ENCODE measurements at places on chromosomes 7 and 10.
A peak's percentile ranks its signal among the peaks of the same experiment; 100 is the strongest.

DNA sequence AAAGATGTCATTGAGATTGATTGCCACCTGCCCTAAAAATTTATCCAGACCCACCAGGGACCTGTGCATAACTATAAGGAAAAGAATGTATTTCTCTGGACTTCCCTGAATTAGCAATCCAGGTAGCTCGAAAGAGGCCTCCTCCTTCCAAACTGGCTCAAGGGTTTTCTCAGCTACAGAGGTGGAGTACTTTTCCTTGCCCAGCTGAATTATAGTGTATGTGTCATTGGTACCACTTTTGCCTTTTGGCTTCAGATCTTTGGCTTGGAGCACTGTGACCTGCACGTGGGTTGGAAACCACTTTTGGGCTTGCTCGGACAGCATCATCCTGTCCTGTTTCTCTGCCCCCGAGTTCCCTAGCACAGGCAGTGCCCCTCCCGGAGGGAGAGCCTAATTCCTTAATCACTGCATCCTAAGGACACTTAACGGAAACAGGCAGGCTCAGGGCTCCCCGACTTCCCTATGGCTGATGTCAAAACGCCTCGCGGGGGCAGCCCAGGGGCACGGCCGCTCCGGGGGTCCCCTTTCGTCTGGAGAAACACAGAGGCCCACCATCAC is 825 bp downstream of the RAB11FIP2 start:
- DNase-seq: peak; percentile 19

DNA sequence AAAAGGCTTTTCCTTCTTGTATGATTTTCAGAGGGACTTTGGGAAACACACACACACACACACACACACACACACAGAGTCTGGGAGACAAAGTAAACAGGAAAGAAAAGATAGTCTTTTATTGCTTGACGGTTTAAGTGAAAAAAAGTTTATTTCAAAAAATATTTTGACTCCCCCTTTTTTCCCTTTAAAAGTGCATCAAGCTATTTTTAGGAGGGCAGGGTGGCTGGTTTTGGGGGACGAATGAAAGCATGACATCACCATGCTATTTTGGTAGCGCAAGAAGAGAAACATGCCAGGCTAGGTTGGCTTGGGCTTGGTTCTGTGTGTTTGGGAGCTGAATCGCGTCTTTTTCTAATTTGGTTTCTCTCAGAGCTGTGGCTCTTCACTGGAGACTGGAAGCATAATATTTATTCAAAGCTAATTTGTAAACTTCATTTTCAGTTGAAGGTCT is 129.2 kb downstream of the BAMBI start:
- DNase-seq: no peak

- DNase-seq: no peak
Observed at GRCh38 chr7:151641587-151641986, 121.9 kb upstream of the RHEB start.

DNA sequence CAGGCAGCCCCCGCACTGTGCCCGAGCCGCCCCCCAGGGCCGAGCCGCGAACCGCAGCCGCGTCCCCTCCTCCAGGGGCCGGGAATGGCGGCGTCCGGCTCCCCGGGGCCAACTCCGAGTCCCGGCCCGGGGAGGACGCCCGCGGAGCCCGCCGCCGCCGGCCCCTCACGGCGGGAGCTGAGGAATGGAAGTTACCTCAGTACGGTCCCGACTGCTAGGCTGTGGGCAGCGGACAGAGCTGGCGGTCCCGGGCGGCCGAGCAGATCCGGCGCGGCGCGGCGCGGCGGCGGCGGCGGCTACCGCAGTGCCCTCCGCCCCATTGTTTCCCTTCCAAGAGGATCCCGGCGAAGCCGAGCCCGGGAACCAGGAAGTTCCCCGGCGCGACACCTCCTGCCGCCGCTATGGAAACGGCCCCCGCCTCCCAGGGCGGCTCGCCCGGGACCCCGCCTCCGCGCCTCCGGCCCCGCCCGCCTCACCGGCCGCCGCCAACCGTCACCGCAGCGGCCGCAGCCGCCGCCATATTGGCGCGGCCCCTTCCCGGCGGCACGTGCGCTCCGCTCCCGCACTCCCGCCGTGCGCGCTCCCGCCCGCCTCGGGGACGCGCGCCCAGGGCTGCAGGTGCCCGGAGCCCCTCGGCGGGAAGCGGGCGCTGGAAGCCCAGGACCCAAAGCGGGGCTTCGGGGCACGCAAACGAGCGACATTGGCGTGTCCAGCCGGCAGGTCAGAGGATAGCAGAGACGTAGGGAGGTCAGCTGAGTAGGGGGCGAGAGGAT is at the start of gene USP6NL:
Gene USP6NL (minus strand): TSS at position 403 of the 773 bp plus-strand sequence. CDS start 14,016 bp downstream, outside the sequence.
- peak; percentile 53 for DNase-seq

GRCh38 chr10:124842721-124843120 is 41.1 kb downstream of the ABRAXAS2 start:
- no peak for DNase-seq

DNA sequence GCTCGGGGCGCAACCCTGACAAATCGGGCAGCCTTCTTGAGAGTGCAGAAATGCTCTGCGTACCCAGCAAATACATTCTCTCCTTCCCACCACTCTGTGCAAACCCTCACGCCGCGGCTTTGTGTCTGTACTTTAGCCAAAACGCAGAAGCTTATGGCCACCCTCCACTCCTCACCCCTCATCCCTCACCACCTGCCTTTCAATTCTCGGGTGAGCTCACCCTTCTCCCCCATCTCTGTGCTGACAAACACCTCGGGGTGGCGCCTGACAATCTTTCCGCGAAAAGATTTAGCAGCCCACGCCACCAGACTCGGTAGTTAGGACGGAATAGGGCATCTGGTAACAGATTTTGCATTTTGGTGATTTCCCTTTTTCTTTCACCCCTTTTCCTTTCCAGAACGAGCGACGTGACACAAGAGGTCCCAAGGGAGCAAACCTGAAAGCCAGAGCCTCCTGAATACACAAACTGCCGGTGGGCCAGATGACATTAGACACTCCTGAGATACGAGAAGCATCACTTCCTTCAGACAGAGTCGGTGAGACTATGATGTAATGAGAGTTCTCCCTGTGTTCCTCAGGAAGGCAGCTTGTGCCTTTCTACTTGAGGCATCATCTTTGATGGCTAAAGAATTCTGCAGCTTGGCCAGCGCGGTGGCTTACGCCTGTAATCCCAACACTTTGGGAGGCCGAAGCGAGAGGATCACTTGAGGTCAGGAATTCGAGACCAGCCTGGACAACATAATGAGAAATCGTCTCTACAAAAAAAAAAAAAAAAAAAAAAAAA is 671 bp upstream of the ATAD1 start:
- peak; percentile 49 for DNase-seq

DNA sequence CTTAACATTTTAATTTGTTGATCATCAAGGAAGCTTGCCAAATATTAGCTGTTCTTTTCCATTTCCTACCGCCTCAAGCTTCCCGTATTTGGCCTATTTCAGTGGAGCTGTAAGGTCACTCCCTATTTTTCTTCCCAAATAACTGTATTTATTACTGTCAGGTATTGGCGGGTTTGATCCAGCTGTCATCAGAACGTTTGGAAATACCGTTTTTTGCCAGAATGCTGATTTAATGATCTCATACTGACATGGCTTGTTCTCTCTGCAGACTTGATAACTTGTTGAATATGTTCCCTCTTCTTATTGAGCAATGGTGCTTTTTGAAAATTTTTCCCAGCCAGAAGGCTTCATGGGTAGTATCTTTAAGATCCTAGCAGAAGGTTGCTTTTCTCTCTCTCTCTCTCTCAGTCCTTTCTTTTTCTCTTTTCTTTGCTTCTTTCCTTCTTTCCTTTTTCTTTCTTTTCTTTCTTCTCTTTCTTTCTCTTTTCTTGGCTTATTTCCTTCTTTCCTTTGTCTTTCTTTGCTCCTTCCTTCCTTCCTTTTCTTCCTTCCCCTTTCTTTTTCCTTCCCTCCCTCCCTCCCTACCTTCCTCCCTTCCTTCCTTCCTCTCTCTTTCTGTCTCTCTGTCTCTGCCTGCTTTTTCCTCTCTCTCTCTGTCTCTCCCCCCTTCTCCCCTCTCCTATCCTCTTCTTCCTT is 42.1 kb downstream of the CUX1 start:
- no peak for DNase-seq

DNA sequence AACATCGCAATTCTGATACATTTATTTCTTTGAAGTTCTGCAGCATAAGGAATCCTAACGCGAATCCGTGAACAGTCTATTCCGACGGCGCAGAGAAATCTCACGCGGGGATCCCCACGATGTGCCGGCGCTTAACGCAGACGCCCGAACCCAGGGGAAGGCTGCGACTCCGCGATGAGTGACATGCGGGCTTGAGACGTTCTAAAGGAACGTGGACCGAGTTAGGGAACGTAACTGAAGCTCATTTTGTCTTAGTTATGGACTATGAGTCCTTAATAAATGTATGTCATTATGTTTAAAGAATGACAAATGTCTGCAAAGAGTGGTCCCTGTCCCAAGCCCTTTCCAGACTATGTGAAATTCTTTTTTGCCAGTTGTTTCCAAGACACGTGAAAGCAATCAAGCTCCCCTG is 995 bp upstream of the PARD3 start:
- no peak for DNase-seq

DNA sequence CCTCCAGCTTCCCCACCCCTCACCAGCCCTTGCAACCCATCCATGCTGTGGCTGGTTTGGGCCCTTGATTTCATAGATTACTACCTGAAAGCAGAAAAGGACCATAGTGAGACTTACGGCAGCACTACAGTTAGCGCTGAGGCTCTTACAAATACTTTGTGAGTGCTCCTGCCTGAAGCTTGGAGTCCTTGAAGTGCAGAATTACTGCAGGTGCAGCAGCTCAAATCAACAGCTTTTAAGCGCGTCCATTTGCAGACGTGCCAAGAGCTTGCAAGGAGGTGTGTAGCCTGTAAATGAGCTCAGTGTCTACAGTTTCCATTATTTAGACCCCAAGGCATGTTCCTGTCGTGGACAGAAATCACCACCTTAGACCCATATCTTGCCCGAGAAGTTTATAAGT is 103.0 kb downstream of the CELF2 start:
- DNase-seq: no peak

DNA sequence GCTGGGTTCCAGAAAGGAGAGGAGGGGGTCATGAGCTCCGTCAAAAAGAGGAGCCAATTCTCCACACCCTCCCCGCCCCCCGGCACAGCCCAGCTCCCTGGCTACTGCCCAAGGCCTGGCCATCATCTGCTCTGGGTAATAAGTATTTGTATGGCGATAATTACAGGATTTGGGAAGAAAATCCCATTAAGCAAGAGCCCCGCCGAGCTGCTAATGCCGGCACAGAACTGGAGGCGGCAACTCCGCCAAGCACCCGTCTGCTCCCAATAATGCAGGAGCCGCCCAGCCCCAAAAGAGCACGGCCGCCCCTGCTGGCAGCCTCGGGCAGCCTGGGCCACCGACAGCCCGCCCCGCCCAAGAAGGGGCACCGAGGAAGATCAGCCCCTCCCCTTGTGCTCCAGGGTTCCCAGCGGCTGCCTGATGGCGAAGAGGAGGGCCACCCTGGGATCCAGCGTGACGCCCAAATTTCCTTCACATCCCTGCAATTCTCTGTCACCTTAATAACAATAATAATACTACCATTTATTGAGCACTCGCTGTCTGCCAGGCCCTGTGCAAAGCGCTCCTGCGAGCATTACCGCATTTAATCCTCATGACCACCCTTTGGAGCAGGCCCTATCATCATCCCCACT is 5.9 kb downstream of the SLIT1 start:
- DNase-seq: no peak

GRCh38 chr10:31395695-31396094 is 76.7 kb downstream of the ZEB1 start:
- no peak for DNase-seq

GRCh38 chr10:122648599-122649428 is 50.8 kb downstream of the C10orf120 start:
- DNase-seq: peak; percentile 39

DNA sequence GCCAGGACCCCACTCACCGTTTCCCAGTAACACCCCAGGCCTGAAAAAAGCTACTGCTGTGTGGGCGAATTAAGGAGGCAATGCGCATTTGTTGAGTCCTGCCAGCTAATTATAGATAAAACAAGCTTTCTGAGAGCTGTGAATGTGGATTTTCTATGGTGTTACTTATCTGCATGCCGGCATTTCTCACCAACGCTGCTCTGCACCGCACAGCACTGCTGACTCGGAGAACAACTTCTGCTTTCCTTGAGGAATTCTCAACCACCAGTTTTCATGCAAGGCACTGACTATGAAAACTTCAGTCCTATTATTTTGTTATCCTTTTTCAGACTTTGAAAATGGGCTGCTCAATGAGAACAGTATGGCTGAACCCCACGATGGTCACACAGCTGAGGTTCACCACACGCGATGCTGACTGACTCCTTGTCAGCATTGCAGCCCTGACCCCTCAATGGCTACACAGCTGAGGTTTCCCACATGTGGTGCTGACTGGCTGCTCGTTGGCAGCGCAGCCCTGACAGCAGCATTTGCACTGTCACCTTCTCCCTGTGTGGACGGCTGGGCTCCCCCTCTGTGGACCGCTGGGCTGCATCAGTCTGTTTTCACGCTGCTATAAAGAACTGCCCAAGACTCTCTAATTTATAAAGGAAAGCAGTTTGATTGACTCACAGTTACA is 190.6 kb downstream of the DIP2C start:
- DNase-seq: no peak

DNA sequence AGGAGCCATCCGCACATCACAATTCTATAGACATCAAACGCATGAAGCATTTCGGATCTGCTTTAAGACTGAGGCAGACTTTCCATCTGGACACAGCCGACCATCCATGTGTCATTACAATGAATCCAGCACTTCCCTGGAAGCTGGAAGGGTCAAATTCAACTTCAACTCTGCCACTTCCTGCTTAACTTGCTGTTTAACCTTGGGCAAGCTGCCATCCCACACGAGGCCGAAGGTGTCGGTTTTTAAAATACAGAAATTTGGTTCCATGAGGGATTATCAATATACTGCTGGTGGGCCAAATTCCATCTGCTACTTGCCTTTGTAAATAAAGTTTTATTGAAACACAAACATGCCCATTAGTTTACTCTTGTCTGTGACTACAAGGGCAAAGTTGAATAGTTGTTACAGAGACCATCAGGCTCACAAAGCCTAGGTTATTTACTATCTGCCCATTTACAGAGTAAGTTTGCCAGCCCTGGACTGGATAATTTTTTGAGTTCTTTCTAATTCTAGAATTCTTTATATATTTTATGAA is 134.6 kb downstream of the FAM204A start:
- no peak for DNase-seq

DNA sequence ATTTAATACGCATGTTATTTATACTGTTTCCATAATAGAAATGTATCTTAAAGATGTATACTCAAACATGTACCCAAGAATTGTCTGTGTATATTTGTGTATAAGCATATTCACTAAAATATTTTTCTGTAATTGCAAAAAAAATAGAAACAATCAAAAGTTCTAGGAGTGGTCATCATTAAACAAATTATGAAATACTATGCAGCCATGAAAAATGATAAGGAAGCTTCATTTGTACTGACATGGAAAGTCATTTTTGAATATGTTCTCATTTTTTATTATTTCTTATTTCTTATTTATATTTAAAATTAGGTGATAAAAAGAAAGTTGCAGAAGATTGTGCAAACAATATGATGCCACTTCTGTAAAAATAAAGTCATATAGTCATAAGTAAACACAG is 400.0 kb upstream of the AUTS2 start:
- DNase-seq: no peak

DNA sequence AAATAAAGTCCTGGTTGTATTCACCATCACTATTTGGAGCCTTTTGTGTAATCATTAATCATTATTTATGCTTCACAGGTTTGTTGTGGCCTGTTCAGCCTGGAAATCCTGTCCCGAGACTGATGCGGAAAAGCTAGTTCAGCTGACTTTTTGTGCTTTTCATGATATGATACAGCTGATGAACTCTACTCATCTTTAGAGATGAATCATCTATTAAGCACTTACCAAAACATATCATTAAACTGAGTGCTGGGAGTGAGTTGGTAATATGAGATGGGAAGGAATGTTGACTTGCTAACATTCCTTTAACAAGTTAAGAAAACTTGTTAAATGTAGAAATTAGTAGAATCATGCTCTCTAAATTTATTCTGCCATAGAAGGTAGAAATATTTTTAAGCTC is 53.0 kb downstream of the CROT start:
- DNase-seq: no peak

Data from activated CD4-positive, alpha-beta T cell treated with anti-CD3 and anti-CD28 coated beads, Interleukin-2, Interleukin-4, amounts not matched to agents 100 ng/mL and 50 ng/mL, durations not matched to agents 16 hours and 8 hours (primary cell).